ENCODE measurements at places on chromosomes 7 and 10.
A peak's percentile ranks its signal among the peaks of the same experiment; 100 is the strongest.

DNA sequence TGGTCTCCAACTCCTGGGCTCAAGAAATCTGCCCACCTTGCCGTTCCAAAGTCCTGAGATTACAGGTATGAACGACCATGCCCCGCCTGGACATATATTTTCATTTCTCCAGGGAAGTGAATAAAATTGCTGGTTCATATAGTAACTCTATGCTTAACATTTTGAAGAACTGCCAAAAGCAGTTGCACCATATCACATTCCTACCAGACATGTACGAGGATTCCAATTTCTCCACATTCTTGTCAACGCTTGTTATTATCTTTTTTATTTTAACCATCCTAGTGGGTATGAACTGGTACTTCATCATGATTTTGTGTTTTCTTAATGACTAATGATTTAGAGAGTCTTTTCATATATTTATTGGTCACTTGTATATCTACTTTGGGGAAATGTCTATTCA, 21.9 kb upstream of the CPN1 start:
- no peak for DNase-seq

DNA sequence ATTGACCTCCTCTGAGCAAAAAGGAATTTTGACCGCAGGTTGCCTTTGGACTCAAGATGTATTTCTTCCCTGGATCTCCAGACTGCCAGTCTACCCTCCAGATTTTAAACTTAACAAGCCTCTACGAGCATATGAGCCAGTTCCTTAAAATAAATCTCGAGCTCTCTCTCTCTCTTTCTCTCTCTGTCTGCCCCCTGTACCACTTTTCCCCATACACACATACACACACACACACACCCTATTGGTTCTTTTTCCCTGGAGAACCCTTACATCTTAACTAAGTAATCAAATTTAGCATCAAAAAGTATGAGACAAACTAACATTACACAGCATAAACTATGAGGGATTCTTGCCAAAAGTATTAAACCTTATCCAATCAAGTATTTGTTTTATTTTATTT, 11.4 kb downstream of the BCAP29 start:
- no peak for DNase-seq

DNA sequence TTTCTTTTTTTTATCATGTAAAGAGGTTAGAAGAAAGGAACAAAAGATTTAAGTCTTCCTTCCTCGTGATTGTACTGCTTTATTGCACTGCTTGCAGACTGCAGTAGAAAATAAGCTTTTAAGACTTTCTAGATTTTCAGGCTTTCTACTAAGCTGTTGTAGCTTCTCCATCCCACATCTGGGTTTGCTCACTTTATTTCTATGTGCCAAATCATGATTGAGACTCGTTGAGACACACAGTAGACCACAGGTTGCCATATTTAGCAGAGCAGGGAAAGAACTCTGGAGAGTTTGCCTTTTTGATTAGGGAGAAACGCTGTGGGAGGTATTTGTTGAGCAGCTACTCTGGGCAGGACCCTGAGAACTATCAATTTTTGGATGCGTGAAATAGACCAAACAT, 89.2 kb upstream of the BTBD16 start:
- no peak for DNase-seq

DNA sequence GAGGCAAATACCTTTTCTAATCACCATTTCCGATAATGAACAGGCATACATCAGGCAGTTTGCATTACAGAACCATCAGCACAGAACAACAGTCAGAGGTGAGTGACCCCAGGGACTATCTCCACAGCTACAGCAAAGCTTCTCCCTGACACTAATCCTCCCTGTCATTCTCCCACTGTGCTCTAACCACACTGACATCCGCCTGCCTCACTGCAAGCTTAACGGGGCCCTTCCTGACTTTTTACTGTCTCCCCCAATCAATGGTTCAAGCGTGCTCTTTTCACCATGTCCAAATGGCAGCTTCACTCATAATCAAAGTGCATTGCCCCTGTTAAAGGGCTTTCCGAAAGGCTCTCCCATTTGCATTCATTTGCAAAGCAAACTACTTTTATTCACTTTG, 196.3 kb downstream of the DNAJC1 start:
- DNase-seq, result no peak

DNA sequence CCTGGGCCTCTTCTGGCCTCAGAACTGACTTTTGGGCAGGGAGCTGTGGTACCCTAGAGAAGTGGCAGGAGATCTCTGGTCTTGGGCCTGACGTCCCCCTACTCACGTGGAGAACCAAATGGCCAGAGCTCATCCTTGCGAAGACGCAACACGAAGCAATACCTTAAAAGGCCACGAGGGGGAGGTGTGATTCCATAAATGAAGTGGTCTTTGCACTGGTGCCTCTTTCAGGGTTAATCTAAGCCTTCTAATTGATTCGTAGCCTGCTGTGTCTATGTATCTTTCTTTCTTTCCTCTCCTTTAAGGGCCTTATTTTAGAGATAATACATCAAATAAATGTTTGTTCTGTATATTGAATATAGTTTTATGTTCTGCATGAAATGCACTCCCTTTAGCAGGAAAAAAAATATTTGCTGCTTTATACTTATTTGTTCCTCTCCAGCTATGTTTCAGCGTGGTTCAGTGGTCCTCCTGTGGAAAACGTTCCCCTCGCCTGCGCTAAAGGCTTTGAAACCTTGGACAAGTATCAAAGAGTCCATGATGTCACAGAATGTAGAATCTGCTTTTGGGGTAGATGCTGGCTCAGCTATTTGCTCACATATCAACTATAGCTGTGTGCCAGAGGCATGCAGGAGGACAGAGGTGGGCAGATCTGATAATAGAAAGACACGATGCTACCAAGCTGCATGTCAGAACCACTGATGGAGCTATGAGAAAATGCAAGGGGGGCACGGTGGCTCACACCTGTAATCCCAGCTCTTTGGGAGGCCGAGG, 41.0 kb downstream of the STRA8 start:
- DNase-seq, result peak; percentile 76
